ENCODE measurements at places on chromosomes 3 and 15.

DNA sequence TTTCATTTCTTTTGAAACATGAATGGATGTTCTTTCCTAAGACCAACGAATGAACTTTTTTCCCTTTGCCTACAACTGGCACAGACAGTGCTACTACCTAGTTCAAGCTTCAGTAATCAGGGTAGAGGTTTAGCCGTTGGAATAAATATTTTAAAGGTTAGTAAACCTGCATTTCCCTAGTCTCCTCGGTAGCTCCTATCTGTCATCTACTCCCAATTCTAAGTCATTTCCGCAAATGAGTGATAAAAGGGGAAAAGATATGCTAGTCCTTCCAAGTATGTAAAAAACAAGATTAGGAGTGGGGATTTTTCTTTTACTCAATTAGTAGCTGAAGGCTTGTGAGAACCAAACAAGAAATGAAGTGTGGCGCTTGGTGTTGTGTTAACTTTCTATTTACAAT, 15.2 kb downstream of the SLTM start:
- DNase-seq = no peak

- DNase-seq = no peak
Observed at GRCh38 chr3:56357266-56357665, 111.0 kb downstream of the ERC2 start.

DNA sequence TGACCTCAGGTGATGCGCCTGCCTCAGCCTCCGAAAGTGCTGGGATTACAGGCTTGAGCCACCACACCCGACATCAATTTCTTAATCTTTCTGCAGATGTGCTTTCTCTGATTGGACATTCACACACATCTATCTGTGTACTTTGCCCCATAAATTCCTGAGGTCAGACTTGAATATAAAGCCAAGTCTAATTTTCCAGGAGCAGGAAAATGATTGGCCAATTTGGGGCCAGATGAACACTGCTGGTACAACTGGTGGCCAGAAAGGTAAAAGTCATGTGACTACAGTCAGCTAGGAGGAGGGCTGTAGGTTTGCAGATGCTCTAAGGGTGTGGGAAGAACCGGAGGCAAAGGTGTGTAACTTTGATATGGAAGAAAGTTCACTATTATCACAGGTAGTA, 3.2 kb upstream of the RAD51 start:
- no peak for DNase-seq

- no peak for DNase-seq
Observed at GRCh38 chr15:95853350-95853749, 477.1 kb upstream of the NR2F2 start.

DNA sequence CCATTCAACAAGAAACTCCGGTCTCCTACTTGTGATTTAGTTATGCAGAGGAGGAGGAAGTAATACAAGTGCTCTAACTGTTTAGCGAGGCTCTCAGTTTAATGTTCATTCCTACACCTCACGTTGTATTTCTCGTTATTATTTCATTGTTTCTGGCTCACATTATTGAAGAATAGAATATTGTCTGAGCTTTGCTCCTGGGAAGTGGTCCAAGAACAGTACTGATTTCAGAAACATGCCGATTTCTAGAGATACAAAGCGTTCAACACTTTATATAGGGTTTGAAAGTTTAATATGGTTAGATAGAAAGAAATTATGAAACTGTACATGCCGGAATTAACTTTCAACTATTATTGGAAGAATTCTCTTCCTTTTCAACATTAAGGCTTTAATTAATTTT, 1145.5 kb downstream of the TBL1XR1 start:
- no peak for DNase-seq

DNA sequence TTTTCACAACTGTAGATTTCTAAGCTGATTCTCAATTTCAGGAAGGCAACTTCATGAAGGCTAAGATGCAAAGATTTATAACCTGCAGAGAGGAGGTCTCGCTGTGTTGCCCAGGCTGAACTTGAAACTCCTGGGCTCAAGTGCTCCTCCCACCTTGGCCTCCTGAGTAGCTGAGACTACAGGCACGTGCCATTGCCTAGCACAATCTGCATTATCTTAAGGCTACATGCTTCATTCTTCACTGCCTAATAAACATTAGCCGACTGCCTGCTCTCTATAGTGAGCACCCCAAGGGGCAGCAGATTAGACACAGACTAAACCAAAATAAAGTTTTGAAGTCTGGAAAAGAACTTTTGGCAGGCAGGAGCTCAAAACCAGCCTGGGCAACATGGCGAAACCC, 17.1 kb downstream of the CPEB1 start:
- no peak for DNase-seq

GRCh38 chr15:40053831-40054604, 15.0 kb upstream of the SRP14 start:
- no peak for DNase-seq

- DNase-seq = no peak
Observed at GRCh38 chr3:127899200-127899599, 15.8 kb upstream of the KBTBD12 start.

DNA sequence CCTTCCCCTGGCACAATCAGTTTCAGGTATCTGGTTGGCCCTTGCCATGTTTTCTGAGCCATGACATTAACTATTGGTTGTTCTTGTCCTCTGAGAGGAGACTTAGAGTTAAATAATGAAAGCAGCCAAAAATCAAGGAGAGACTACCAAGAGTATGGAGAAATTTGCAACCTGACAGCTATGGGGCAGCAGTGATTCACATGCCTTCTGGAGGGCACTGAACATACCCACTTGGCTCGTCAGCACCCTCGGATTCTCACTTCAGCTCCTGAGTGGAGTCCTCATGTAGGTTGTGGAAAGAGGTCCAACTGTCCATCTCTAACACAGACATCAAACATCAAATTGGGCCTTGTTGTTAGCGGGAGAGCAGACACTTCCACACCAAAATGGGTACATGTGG, 265.6 kb downstream of the EBLN2 start:
- no peak for DNase-seq

DNA sequence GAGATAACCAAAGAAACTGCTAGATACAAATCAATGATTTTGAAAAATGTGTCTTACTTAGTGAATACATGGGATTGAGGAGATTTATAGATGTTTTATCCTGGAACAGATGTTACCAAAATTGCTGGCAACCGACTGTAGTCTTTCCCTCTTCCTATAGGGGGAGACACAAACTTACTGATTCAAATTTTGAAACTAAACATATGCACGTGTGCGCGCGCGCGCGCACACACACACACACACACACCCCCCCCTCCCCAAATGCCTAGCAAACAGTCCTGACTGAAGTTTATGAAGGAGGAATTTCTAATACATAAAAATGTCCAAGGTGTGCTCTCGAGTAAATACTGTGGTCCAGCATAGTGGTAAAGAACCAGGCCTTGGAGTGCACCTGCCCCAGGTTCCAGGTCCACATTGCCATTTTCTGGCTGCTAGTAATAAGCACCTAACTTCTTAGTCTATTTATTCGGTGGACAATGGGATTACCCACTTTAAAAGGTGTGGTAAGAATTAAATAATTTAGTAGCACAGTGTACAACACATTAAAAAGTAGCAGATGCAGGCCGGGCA, 18.5 kb upstream of the C3orf62 start:
- DNase-seq = peak; percentile 30

GRCh38 chr15:40325700-40326099, 2.2 kb downstream of the INAFM2 start:
- no peak for DNase-seq

DNA sequence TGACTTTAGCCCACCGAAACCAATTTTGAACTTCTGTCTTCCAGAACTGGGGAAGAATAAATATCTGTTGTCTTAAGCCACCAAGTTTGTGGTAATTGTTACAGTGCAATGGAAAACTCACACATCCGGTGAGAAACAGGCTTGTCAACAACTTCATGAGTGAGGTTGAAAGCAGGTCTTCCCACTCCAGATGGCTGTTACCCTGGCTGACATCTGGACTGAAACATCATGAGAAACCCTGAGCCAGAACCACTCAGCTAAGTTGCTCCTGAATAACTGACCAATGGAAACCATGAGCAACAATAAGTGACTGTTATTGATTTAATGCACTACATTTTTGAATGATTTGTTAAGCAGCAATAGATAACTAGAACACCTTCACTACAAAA, 10.3 kb downstream of the ACSBG1 start:
- no peak for DNase-seq

GRCh38 chr3:127628788-127629466, at the start of gene PODXL2:
Gene PODXL2, plus strand, starts transcription at chr3:127629185. Its CDS starts 35 bp downstream, at chr3:127629220.
- DNase-seq = peak; percentile 75

DNA sequence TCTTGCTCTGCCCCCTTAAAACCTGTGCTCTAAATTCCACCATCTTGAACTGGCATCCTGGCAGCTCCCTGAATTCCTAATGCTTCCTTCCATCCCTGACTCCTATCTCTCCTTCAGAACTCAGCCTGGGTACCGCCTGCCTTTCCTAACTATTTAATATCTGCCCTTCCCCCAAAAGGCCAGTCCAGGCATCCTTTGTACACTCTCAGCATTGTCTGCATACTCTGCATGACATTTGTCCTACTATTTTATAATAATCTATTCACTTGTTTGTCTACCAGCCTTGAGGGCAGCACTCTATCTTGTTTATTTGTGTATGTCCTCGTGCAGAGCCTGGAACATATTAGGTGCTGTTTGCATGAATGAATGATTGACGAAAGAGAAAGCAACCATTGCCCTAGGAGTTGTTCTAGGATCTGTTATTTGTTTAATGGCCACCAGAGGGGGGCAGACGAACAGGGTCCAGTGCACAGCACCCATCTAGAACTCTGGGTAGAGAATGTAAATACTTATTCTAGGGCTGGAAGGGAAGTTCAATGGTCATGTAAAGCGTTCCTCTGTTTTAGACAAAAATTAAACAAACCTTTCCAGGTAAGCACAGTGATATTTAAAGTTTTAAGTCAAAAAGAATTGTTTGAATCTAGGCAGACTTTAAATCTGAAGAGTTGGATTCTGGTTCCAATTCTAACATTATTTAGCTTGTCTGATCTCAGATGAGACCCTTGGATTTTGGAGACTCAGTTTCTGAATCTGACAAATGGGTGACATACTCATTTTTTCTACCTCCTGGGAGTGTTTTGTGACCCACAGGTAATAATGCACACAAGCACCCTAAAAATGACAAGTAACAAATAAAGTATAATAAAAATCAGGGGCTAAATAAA, 125.8 kb upstream of the GALNT15 start:
- no peak for DNase-seq

GRCh38 chr15:69943637-69944036, 154.1 kb downstream of the TLE3 start:
- DNase-seq = no peak

DNA sequence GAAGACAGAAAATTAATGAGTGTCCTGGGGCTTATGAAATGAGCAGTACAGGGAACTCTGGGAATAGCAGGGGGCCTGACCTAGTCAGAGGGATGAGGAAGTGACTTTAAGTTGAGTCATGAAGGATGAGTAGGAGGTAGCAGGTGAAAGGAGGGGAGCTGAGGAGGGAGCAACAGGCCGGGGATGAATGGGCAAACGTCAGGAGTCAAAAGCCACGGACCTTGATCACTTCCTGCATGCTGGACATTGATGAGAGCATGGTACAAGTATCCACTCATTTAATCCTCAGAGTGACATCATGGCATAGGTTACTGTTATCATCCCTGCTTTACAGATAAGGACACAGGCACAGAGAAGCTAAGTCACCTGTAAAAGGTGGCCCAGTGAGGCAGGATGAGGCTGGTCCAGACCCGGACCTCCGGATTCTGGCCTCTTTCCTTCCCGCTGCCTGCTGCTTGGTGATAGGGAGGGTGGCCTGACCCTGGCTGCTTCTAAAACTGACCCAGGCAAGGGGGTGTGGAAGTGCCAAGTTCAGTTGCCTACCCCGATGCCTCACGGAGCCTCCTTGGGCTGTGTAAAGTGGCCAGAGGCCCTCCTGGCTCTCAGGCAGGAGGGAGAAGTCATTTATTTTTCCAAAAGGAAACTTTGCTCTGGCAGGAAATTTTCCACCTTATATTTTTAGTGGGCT, 7.6 kb downstream of the CORO2B start:
- DNase-seq = peak; percentile 11

DNA sequence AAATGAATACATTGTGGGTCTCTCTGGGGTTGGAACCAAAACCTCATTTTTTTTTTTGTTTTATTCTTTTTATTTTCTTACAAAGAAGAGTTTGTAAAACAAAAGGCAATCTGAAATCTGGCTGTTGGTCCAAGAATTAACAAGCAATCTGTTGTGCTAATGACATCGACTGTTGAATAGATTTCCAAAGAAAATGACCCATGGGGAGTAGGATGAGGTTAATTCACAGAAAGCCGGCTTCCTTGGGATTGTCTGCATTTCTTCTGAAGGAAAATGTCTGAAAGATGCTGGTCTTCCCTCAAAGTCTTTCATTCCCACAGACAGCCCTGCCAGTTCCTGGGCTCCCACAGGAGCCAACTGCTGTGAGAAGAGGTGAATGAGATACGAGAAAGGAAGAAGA, 92.9 kb downstream of the LRRC3B start:
- no peak for DNase-seq

- DNase-seq = peak; percentile 56
Observed at GRCh38 chr3:3798631-3799113, 559 bp upstream of the LRRN1 start.

- DNase-seq = peak; percentile 9
Observed at GRCh38 chr15:65338366-65338765, 33.9 kb downstream of the RNU5B-1 start.

DNA sequence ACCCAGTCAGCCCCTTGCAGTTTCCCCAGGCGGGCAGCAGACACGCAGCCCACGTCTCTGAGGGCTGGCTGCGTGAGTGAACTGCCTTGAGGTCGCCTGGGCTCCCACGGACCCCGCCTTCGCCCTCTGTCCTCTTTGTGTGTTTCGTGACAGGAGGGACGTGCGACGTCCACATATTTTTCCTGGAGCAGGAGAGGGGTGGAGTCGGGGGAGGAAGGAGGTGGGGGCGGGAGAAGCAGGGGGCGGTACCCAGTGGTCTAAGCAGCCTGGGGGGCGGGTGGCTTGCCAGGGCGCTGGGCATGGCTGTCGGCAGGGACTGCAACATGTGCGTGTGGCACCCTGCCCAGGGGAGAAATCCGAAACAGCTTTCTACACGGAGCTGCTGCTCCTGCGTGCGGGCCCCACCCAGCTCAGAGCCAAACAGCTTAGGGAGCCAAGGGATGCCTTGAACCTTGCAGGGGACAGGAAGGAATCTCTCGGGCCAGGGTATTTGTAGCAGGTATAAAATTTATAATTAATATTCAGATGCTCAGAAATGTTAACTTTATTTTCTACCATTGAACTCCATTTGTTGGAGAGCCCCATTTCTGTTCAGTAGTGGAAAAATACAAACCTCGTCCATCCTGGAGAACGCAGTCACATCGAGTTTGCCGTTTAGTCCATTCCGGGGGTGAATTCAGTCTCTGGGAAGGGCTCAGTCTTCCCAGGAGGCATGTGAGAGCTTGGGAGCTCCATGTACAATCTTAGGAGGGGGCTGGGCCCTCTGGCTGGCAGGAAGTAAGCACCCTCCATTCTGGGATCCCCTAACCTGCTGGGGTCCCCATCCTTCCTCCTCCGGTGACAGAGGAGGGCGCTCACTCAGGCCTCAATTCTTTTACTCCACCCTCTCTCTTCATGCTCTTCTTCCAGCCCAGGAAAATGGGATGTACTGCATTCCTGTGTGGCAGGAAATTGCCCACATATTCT, 79.1 kb upstream of the MEF2A start:
- peak; percentile 46 for DNase-seq

DNA sequence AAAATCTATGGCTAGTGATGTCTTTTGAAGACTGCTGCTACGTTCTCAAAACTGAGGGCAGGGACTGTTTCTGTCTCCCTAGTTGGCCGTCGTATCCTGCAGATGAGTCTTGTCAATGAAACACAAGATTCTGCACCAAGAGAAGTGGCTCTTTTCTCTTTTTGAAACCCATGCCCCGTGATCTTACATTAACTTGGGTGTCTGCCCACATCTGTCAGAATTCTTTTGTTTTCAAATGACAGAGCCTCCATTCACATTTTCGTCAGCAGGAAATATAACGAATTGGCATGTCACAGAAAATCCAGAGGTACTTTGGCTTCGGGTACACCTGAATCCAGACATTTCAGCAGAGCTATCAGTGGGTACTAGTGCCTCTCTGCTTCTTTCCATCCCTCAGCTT, 331.3 kb upstream of the PROK2 start:
- no peak for DNase-seq
